ENCODE measurements at places on chromosomes 4 and X.

GRCh38 chr4:81465406-81466340, 6.0 kb downstream of the RASGEF1B start:
- no peak for DNase-seq

DNA sequence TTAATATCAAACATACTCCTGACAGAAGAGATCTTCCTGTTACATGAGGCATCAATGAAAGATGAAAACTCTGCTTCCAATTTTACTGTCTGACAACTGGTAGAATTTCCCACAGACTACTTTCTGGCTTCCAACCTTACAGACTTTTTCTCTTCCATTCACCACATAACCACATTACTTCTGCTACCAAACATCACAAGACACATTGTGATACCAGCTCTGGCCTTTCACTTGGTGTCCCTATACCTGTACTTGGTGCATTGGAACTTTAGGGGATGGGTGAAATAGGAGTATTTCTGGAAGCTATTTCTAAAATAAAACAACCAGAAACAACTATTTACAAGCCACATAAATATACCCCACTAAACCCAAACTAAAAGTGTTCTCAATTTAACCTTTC, 20.5 kb downstream of the AMTN start:
- no peak for DNase-seq

DNA sequence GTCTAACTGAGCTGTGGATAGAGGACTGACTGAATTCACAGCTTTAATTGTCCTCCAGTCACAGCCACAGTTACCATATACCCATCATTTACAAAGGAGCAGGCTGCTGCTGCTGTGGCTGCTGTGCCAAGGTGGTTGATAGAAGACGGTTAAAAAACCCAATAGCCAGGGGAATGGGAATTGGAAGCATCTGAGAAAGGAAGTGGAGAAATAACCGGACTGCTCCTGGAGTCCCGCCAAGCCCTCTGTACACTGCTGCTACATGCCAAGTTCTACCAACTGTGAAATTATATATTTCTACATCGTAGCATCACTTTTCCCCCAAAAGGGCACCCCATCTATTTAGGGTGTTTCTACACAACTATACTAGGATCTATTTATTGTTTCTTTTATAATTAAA, 279.7 kb upstream of the ARX start:
- no peak for DNase-seq

DNA sequence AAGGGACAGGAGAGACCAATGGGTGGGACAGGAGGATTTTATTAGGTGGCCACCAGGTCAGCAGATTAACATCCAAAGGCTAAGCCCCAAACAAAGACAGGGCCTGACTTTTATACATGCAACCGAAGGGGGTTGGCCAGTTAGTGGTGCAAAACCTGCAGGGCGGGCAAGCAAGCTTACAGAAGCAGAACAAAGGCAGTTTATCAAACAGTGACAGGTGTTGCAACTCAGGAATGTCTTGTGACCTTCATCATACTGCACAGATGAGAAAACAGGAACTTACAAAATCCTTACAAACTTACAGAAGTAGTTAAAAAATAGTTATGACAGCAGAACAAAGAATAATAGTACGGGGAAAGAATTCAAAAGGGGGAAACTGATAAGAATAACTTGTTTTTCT, 708.1 kb downstream of the GLUD2 start:
- no peak for DNase-seq

- DNase-seq: no peak
Measured at GRCh38 chr4:41949531-41949930, 14.3 kb downstream of the TMEM33 start.

Measured in stimulated activated CD8-positive, alpha-beta memory T cell treated with anti-CD3 and anti-CD28 coated beads, Interleukin-7, amount 100 ng/mL, for 1 hour (primary cell).